ENCODE measurements at places on chromosomes 16 and 17.

GRCh38 chr16:59385491-59385890, 651.4 kb upstream of the GOT2 start:
- no peak for DNase-seq

DNA sequence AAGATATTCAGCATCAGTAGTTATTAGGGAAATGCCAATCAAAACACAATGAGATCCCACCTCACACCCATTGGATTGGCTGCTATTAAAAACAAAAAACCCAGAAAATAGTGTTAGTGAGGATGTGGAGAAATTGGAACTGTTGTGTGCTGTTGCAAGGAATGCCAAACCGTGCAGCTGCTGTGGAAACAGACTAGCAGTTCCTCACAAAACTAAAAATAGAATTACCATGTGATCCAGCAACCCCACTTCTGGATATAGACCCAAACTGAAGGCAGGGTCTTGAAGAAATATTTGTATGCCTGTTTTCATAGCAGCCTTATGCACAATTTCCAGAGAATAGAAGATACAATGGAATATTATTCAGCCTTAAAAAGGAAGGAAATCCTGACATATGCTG, 46.0 kb downstream of the FOXK2 start:
- no peak for DNase-seq

DNA sequence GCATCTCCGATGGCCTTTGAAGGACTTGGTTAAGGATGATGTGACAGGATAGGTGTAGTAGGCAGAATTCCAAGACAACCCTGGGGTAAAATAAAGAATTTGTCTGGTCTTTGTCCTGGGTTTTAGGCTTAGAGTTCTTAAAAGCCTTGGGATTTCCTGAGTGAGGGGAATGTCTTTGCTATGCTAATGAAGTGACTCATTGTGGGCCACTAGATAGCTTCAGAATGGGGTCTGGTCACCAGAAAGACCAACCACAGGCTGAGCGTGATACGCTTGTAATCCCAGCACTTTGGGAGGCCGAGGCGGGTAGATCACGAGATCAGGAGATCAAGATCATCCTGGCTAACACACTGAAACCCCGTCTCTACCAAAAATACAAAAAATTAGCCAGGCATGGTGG, 182.8 kb upstream of the TOX3 start:
- DNase-seq = no peak

DNA sequence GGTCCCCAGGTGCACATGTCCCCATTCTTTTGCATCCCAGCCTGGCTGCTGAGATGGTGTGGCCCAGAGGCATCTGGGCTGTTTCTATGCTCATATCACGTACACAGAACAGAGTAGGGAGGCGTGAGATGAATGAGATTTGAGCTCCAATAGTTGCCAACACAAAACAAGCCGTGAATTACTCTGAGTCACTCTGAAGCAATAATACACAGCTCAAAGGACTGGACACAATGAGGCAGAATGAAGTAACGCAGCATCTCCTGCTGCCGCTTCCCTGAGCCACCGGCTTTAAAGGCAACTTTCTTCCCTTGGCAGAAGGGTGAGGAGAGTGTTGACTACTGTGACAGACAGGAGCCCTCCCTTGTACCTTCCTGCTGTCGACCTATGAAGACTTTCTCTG, 33.9 kb upstream of the CLEC18B start:
- DNase-seq = no peak

Data from H54 (cell line).